ENCODE measurements at places on chromosomes 7 and 10. TPM values are rescaled to one million over a fixed set of nuclear protein-coding genes. Genes with fewer than 3 reads are reported as not detected.

The TMEM270 gene
- not detected for total RNA-seq

The GAD2 gene
- not detected for total RNA-seq

The CC2D2B gene
- total RNA-seq, result not detected

The NXPH1 gene
- total RNA-seq, result not detected

The MMP21 gene
- total RNA-seq, result under 0.01 TPM

The LBX1 gene
- not detected for total RNA-seq

The SLC26A3 gene
- not detected for total RNA-seq

The OPN4 gene
- total RNA-seq, result not detected

The JMJD1C gene
- 138 TPM for total RNA-seq

The ECHS1 gene
- total RNA-seq, result 52.3 TPM

The LRRD1 gene
- not detected for total RNA-seq

Data from uterine smooth muscle cell (primary cell).